T-helper 2 cell (primary cell): ENCODE measurements at places on chromosomes 3 and 15.

DNA sequence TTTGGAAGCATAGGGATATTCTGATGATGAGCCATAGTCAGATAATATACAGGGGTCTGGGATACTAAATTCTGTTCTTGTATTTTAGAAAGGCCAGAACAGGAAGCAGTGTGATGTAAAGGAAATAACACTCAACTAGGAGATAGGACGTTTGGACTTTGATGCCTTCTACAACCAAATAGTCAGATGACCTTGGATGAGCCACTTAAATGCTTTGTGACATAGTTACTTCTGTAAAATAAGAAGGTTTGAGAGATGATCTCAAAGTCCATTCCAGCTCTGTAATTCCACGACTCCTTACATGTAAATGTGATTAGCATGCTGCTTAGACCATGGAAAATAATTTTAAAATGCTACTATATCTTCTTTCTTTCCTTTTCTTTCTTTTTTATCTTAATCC lies 29.5 kb upstream of the CCDC54 start:
- no peak for DNase-seq

GRCh38 chr15:57285386-57285785 lies 90.9 kb upstream of the CGNL1 start:
- no peak for DNase-seq

GRCh38 chr3:69675786-69676530 lies 63.3 kb upstream of the MITF start:
- no peak for DNase-seq

GRCh38 chr3:34727700-34728099 lies 911.6 kb upstream of the ARPP21 start:
- no peak for DNase-seq

DNA sequence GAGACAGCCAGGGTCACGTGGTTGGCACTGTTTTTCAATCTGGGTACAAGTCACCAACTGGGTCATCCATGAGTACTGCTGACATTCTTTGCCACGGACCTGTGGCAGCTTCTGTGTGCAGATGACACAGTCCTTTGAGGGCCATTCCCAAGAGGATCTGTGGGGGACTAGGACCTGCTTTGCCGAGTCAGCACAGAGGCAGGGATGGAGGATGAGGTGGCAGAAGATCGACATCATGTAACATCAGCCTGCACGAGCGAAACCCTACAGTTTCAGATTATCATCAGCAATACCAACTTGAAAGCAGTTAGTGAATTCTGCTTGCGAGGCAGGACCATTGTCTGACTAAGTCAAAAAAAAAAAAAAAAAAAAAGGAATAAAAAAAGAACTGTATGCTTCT lies 227.7 kb downstream of the FOXP1 start:
- peak; percentile 27 for DNase-seq

- no peak for DNase-seq
Measured at GRCh38 chr15:81843226-81843625, 202.6 kb downstream of the MEX3B start.

DNA sequence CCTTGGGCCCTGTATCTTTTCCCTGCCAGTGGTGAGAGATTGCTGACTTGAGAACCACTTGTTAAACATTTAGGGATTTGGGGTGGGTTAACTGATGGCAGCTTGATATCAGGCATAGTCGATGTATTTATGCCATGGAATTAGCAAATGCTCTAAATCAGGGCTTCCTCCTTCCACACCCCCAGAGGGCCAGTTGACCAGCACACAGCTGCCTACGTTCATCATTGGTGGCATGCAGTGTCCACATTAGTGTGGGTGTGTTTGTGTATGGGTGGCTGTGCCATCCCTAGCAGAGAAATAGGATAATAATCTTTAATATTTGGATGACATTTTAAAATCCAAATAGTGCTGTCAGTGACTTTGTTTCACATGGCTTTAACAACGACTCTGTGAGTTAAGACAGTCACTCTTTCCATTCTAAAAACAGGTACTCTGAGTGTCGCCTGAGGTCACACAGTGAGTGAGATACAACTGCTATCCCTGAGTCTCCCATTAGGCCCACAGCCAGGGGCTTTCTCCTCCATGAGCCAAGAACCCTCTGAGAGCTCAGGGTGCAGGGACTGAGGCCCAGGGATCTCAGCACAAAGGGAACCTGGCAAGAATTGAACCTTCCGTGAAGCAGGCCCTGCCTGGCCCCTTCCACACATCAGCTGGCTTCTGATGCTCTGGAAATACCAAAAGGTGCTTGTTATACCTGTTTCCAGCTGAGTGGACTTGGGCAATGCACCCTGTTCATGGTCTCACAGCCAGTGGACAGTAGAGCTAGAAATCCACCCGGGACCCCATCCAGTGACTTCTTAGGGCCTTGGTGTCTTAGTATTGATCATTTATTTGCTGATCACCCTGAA lies 4.3 kb upstream of the LTF start:
- no peak for DNase-seq

GRCh38 chr3:193815246-193816027 lies 222.4 kb downstream of the OPA1 start:
- no peak for DNase-seq

GRCh38 chr15:39054128-39054732 lies 489.6 kb upstream of the RASGRP1 start:
- no peak for DNase-seq

GRCh38 chr3:186411994-186412393 lies 50.0 kb upstream of the DGKG start:
- no peak for DNase-seq

- no peak for DNase-seq
Measured at GRCh38 chr3:140078343-140078742, 143.4 kb downstream of the CLSTN2 start.

GRCh38 chr3:135581806-135582205 lies 383.7 kb upstream of the PPP2R3A start:
- no peak for DNase-seq

- no peak for DNase-seq
Measured at GRCh38 chr3:133112666-133113065, 74.5 kb downstream of the TMEM108 start.

GRCh38 chr15:79339588-79340314 lies 28.8 kb downstream of the TMED3 start:
- DNase-seq, result no peak

- DNase-seq, result no peak
Measured at GRCh38 chr15:85592148-85592547, 202.6 kb downstream of the KLHL25 start.

DNA sequence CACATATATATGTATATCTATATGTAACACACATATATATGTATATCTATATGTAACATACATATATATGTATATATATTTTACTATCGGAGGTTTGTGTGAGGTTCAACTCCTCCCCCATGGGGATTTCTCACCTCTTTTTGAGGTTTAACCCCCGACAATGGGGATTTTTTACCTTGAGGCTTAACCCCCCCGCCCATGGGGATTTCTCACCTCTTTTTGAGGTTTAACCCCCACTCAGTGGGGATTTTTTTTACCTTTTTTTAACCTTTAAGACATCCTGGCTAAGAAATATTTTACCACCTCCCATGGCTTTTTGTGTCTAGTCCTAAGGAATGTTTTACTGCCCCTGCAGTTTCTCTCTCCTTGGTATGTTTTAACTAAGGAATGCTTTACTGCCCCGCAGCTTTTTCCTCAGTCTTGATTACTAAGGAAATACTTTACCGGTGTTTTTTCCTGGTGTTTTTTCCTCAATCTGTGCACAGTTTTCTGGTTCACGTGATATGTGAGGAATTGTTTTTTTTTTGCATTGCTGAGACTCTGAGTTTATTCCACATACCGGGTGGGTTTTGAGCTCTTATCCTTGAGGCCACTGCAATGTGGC lies 185.2 kb downstream of the KLF13 start:
- DNase-seq, result peak; percentile 61

DNA sequence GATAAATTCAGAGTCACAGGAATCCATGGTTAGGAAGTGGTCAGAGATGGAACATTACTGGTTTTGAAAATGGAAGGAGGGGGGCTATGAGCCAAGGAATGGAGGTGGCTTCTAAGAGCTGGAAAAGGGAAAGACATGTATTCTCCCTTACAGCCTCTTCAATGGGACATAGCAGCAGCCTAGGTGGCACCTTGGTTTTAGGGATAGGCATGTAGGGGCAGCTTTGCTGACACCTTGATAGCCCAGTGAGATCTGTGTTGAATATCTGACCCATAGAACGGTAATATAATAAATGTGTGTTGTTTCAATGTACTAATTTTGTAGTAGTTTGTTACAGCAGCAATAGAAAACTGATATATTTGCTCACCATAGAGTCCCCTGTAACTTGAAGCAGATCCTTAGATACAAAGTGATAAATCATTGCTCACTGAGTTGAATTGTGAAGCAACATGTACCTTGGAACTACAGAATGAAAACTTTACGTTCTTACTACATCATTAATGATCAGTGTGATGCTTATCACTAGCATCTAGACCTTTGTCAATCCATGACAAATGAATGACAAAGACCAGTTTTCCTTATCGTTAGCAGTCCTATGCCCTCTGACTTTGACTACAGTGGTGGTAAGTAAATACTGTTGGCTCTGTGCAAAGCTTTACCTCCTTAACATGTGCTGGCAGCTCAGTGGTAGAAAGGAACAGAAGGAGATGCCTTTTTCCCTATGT lies 53.8 kb downstream of the TMEM45A start:
- DNase-seq, result no peak

DNA sequence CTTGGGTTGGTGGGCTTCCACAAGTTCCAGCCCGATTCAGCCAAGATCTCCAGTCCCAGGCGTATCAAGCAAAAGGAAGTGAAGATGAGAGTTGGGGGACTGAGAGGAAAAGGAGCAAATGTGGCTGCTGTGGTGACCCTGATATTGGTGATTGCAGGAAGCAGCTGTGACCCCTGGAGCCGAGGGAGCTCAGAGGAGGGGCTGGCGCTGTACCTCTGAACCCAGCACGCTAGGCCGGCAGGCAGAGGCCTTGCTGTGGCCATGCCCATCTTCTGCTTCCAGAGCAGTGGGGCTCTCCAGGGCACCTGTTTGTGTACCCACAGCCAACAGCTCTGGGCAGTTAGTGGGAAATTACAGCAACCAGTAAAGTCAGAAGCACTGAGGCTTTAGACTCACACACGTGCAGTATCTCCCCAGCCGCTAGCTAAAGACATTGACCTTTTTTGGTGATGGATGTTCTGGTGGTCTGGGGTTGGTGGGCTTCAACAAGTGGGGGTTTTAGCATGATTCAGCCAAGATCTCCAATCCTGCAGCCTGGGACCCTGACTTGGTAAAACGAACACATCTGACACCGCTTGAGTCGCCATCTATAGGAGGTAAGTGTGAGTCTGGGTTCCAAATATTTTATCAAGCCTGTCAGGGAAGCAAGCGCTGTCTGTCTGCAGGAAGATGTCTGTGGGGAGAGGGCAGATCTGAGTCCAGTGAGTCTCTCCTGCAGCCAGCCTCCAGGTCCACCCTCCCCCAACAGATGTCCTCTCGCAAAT lies 33.1 kb downstream of the TM2D3 start:
- no peak for DNase-seq

DNA sequence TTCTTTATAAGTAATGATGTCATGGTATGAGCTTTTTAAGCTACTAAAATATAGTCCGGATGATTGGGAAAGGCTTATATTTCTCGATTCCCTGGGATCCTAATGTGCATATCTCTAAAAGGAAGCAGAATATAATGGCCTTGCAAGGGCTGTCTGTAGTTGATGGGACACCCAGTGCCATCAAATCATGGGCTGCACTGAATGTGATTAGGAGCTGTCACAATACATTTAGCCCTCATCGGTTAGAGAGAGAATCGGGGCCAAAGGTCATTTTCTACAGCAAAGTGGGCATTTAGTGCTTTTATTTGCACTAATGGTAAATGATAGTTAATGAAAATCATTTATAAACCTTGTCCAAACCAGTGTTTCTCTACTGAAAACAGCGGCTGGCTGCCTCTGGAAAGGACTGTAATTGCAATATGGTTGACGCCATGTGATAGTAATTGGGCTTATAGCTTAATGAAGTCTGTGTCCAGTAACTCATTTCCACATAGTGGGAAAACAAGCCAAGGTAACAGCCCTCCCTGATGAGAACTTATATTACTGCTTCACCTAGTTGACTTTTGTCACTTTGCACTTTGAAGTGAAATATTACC lies 265.0 kb upstream of the AZI2 start:
- DNase-seq, result no peak

DNA sequence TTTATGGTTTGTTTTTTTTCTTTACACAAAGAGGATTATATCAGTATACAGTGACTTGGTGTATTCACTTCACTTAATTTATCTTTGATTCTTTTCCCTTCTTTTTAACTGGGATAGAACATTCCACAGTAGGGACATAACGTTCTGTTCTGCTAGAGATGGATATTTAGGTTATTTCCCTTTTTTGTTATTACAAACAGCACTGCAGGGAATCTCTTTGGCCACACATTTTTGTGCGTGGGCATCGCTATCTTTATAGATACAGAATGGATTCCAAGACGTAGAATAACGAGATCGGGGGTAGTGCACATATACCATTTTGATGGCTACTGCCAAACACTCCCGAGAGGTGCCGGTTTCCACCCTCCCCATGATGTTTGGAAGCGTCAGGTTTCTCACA lies 44.8 kb downstream of the PXYLP1 start:
- DNase-seq, result no peak

DNA sequence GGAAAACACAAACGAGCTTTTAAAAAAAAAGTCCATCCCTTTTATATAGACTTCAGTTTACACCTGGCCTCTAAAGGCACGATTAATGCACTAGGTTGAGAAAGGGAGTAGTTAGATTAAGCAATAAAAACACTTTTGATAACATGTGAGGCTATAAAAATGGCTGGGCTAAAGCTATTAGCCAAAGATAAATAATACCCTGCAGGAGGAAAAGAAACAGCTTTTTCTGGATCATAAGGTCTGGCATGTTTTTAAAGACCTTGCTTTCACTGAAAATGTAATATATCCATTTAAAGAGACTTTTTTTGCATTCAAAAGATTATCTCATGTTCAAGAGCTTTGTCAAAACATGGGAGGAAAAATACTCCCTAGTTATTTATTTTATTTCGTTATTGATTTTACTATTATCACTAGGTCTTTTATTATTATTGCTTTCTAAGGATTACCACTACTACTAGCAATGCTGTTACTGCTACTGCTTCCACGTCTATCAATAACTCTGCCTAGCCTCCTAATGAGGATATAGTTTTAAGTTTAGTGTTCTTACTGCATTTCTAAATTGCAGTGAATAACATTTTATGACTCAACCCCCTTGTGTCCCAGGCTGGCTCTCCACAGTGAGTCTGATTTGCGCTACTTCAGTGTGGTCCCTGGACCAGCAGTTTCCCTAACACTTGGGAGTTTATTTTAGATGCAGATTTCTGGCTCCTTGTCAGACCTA lies 93.4 kb downstream of the THRB start:
- no peak for DNase-seq

DNA sequence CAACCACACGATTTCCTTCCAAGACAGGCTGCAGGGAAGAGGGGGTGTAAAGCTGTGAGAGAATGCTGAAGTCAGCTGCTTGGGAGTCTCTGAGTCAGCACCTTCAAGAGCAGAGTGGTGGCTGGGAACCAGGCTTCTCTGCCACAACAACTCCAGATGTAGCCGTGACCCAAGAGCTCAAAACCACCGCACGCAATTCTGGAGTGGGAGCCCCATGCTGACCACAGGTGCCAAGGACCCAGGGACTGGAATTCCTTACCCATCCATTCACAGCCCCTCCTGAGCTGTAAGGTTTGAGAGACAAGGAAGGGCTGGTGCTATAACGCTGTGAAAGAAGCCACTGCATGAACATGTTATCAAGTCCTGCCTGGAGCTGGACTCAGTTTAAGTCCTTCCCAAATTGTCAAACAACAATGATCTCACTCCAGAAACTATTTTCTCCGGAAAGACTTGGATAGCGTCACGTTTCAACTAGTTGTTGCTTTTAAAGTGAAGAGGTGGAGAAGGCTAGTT lies 61.4 kb downstream of the UMPS start:
- DNase-seq, result no peak
